Activated naive CD8-positive, alpha-beta T cell treated with anti-CD3 and anti-CD28 coated beads, Interleukin-2, amount 10 ng/mL, durations not matched to agents 7 days and 5 days (primary cell): ENCODE measurements at places on chromosomes 12 and 14. TPM values are rescaled to one million over a fixed set of nuclear protein-coding genes. Genes with fewer than 3 reads are reported as not detected.
A peak's percentile ranks its signal among the peaks of the same experiment; 100 is the strongest.

- peaks cover 35% of the 10 kb centered on the region for H3K4me1 ChIP-seq
- peak; percentile 63 for DNase-seq
- peak overlapping the region; percentile 97 for H3K27ac ChIP-seq
- H3K36me3 ChIP-seq = peaks cover 1% of the 10 kb centered on the region
Observed at GRCh38 chr12:14774906-14775635, 28.2 kb downstream of the WBP11 start.

Gene PLEKHD1
- total RNA-seq = 0.11 TPM

GRCh38 chr14:88196925-88197324, 126.1 kb downstream of the KCNK10 start:
- DNase-seq = no peak
- no peaks in the 10 kb centered on the region for H3K36me3 ChIP-seq
- no peaks in the 10 kb centered on the region for H3K4me1 ChIP-seq
- H3K27me3 ChIP-seq = peaks cover 26% of the 10 kb centered on the region
- no peak overlapping the region for H3K4me3 ChIP-seq

DNA sequence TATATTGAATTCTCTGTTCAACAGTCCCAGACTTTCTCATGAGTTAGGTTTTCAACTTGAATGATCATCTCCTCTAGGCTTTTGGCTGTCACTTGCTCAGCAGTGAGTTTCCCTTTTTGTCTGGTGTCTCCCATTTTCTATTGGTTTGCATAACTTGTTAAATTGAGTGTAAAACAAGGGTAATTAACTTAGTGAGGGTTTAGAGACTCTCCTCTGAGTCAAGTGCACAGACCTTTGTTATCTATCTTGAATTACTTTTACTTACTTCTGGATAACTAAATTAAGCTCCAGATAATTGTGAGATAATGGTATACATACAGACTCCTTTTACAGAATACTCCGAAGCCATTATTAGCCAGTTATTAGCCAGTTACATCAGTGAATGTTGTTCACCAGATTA, 22.0 kb downstream of the MLXIP start:
- peaks cover 10% of the 10 kb centered on the region for H3K36me3 ChIP-seq
- H3K27me3 ChIP-seq = no peaks in the 10 kb centered on the region
- peak overlapping the region; percentile 17 for H3K4me3 ChIP-seq
- peak overlapping the region; percentile 64 for H3K27ac ChIP-seq

- H3K36me3 ChIP-seq = no peaks in the 10 kb centered on the region
- H3K27ac ChIP-seq = no peak overlapping the region
- H3K27me3 ChIP-seq = no peaks in the 10 kb centered on the region
- H3K4me1 ChIP-seq = no peaks in the 10 kb centered on the region
- no peak for DNase-seq
- no peak overlapping the region for H3K4me3 ChIP-seq
Observed at GRCh38 chr14:33280646-33281045, 342.0 kb downstream of the NPAS3 start.

- no peak for DNase-seq
- H3K27me3 ChIP-seq = peaks cover 16% of the 10 kb centered on the region
- H3K27ac ChIP-seq = no peak overlapping the region
Observed at GRCh38 chr12:211639-212414, 2.1 kb downstream of the SLC6A12 start.

- no peaks in the 10 kb centered on the region for H3K4me1 ChIP-seq
- H3K27me3 ChIP-seq = peaks cover 7% of the 10 kb centered on the region
- H3K27ac ChIP-seq = no peak overlapping the region
- no peak overlapping the region for H3K4me3 ChIP-seq
Observed at GRCh38 chr12:124663206-124663605, 95.8 kb upstream of the NCOR2 start.

Gene SDR9C7
- total RNA-seq = not detected

Gene NRL
- 3.4 TPM for total RNA-seq

GRCh38 chr14:85616386-85616885, 86.5 kb downstream of the FLRT2 start:
- H3K27me3 ChIP-seq = no peaks in the 10 kb centered on the region
- DNase-seq = no peak
- no peaks in the 10 kb centered on the region for H3K36me3 ChIP-seq
- no peak overlapping the region for H3K27ac ChIP-seq

DNA sequence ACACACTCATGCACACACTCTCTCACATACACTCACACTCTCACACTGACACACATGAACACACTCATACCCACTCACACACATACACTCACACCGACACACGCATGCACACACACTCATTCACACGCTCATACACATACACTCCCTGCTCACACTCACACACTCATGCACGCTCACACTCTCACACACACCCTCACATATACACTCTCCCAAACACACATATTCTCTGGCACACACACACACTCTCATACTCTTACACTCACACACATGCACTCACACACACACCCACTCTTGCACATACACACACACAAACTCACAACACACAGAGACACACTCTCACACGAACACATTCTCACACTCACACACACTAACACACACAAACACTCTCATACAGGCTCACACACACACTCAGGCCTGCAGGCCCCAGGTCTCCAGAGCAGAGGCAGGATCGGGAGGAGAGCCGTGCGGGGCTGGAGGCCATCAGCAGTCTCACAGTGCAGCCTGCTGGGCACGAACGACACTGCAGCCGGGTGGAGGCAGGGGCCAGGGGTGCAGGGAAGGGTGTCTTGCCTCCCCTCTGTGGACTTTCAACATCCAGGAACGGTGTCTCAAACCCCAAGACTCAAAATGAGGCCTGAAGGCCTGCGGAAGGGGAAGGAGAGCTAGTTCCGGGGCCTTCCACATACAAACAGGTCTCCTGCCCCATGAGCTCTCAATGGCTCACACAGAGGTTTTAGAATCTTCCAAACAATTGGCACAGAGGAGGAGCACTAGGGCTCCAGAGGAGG, 148.7 kb downstream of the ANO2 start:
- peak; percentile 31 for DNase-seq
- no peaks in the 10 kb centered on the region for H3K36me3 ChIP-seq
- peaks cover 3% of the 10 kb centered on the region for H3K27me3 ChIP-seq

DNA sequence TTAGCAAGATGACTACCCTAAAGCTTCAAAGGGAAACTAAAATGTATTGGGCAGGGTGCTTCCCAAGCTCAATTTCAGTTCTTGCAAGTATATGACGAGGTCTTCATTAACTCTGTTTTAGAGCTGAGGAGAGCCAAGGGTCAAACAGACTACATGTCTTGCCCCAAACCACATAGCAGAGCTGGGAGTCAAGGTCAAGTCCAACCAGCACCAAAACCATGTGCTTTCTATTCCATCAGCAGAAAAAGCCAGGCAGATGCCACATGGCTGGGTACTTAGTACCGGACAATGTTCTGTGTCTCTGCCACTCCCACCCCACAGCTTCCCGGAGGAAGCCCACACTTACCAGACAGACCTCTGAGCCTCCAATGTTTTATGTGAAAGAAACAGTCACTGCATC, 17.6 kb downstream of the NID2 start:
- no peak overlapping the region for H3K4me3 ChIP-seq
- H3K36me3 ChIP-seq = no peaks in the 10 kb centered on the region
- H3K27ac ChIP-seq = no peak overlapping the region

DNA sequence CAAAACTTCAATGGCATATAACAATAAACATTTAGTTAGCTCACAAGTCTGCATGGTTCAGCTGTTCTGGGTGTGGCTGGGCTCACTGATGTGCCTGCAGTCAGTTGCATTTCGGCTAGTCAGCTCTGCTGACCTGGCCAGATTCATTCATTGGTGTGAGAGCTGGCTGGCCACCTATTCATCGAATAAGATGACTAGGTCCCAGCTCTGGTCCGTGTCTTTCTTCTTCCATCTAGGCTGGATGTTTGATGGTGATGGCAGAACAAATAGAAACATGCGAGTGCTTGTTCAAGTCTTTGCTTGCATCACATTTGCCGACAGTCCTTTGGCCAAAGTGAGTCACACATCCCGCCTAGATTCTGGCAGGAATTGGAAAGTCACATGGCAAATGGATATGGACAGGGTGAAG, 203.3 kb upstream of the CRY1 start:
- no peak overlapping the region for H3K27ac ChIP-seq
- DNase-seq = no peak
- peaks cover 2% of the 10 kb centered on the region for H3K36me3 ChIP-seq
- no peak overlapping the region for H3K4me3 ChIP-seq
- H3K4me1 ChIP-seq = peaks cover 6% of the 10 kb centered on the region

Gene MANSC4
- total RNA-seq = not detected

GRCh38 chr12:81222846-81223592, 145.1 kb downstream of the ACSS3 start:
- H3K4me1 ChIP-seq = no peaks in the 10 kb centered on the region
- H3K27ac ChIP-seq = no peak overlapping the region
- no peaks in the 10 kb centered on the region for H3K36me3 ChIP-seq
- no peak overlapping the region for H3K4me3 ChIP-seq

Gene AKAP3
- 3.8 TPM for total RNA-seq

GRCh38 chr14:47328376-47328775, 347.0 kb downstream of the MDGA2 start:
- H3K4me1 ChIP-seq = no peaks in the 10 kb centered on the region
- no peaks in the 10 kb centered on the region for H3K36me3 ChIP-seq
- no peak overlapping the region for H3K4me3 ChIP-seq

DNA sequence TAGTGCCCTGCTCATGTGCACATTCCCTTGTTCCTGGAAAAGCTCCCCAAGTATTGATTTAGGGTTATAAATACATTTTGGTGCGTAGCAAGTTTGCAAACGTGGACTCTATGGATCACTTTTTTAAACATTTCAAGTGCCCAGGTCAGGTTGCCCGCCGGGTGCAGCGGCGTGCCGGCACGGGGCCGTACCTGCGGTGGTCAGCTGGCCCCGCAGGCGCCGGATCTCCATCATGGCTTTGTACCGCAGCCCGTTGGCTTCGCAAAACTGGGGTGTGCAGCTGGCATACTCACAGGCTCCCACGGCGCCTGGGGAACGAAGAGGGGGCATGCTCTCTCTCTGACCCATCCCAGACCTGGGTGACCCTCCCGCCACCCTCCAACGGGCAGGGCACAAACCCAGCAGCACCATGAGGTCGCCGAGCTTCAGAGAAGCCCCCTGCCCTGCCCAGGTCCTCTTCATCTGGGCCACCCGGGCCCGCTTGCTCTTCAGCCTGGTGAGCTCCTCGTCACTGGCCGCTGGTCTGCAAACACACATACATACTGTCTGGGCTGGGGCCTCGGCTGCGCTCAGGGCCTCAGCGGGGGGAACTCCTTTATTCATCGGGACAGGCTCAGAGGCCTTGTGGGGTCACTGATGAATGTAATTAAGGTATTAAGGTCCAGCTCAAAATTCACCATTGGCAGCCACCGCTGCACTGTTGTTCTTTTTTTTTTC, 35.1 kb downstream of the DHX37 start:
- H3K27me3 ChIP-seq = no peaks in the 10 kb centered on the region
- no peak overlapping the region for H3K4me3 ChIP-seq
- peaks cover 1% of the 10 kb centered on the region for H3K4me1 ChIP-seq

DNA sequence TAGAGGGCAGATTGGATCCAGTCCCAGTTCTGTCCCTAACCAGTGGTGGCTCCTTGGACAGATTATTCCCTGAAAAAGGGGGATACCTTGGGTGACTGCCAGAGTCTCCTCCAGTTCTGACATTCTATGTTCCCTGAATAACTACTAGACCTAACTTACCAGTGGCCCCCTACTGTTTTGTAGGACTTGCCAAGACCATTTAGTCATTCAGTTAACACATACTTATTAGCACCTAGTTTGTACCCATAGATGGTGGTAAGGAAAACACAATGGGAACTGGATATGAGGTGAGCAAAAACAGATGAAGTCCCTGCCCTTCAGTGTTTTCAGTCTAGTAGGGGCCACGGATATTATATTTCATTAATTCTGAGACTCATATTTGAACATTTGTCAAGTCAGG, 3.5 kb downstream of the PRPF40B start:
- DNase-seq = no peak
- H3K27ac ChIP-seq = no peak overlapping the region
- peaks cover 16% of the 10 kb centered on the region for H3K4me1 ChIP-seq
- H3K27me3 ChIP-seq = no peaks in the 10 kb centered on the region
- no peak overlapping the region for H3K4me3 ChIP-seq
